Stimulated activated CD8-positive, alpha-beta memory T cell treated with anti-CD3 and anti-CD28 coated beads, Interleukin-7, amount 100 ng/mL, for 4 hours (primary cell): ENCODE measurements at places on chromosomes 13 and 19.

DNA sequence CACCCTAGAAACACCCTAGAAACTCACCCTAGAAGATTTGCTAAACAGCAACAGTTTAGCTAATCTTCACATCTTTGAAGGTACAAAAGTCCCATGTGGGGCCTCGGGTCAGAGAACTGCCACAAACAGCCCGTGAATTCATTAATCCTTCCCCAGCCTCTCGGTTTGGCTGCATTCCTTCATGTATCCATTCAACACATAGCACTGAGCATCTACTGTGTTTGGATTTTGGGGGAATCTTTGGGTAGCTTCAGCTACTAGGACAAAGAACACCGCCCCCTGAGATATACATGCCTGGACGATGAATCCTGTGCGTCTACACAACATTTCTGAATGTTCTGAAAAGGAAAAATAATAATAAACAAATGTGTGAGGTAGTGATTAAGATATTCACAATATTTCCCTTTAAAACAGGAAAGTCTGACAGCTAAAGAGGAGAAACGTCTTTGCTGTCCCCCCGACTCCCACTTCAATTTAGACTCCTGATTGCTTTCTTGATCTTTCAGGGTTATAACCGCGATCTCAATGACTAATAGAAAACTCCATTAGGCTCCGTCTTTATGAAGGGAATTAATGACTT lies 63.5 kb downstream of the ALOX5AP start:
- DNase-seq = no peak

DNA sequence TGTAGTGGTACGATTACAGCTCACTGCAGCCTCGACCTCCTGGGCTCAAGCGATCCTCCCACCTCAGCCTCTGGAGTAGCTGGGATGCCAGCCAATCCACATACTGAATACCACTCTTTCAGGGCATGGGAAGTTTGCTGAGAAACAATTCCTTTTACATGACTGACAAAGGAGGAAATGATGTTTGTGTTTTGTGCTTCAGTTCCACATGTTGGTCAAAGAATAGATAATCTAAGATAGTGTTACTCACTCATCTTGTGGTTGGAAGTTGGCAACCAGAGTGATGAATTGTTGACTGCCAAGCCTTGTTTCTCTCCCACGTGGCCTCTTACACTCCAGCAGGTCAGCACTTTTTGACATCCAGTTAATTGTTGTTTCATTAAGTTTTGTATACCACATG lies 7.6 kb downstream of the MBD3L2B start:
- no peak for DNase-seq

DNA sequence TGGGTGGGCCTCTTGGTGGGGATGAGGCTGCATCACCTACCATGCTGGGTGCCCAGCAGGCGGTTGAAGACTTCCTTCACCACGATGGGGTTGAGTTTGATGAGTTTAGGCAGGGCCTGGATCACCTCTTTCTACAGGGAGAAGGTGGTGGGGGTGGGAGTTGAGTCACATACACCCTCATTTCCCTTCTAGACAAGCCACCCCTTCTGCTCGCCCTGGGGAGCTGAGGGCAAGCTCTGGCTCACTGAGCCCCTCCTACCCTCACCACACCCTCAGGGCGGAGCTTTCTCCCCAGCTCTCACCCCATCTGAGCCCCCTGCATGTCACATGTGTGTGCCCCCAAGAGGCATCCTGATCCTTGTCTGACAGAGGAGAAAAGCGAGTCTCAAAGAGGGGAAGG lies 7.6 kb upstream of the RSPH6A start:
- DNase-seq = no peak

DNA sequence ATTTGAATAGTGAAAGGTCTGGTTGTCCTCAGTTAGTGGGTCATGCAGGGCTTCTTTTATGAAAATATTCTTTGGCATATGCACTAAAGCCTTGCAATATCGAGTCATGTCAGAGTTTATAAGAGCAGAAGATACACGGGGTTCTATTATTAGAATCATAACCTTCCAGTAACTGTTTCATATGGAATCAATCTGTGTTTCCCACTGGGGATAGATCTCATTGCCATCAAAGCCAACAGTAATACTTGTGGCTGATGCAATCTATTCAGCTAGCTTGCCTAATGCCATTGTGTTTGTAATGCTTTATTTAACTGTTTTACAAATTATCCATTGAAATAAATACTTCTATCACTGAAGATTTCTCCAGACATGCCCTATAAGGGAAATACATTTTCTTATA lies 746.9 kb upstream of the PCDH9 start:
- DNase-seq = no peak

GRCh38 chr13:102847272-102848234 lies 1.7 kb downstream of the ERCC5 start:
- no peak for DNase-seq

DNA sequence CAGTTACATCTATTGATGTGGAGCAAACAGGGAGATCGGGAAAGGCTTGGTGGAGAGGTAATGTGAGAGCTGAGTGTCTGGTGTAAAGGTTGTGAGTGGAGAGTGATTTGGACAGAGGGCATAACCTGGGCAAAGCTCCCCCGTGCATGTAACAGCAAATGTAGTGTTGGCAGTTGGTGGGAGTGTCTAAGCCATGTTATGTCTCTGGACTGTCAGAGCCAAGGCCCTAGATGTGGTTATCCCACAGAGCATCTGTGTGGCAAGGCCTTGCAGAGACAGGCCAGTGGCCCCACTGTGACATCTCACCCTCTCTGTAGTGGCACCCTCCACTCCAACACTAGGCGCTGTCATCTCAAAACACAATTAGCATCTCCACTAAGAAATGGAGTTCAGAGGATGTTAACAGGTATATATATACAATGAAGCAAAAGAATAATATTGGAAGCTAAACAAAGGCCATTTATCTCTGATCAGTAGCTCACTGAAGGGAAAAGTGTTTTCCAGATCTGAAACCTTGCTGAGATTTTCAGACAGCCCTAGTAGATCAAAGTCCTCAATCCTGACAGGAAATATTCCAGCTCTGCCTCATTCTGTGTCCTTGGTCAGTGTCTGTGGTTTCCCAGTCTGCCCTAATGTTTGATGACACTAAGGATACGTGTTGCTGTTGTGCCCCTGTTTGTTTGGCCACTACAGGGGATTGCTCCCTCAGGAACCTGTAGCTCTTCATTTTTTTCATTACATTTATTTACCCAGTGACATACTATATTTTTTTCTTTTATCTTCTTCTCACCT lies 20.2 kb downstream of the POLR1D start:
- no peak for DNase-seq

GRCh38 chr13:30125422-30126073 lies 181.8 kb downstream of the KATNAL1 start:
- no peak for DNase-seq

GRCh38 chr13:44249431-44249836 lies 124.2 kb upstream of the SERP2 start:
- no peak for DNase-seq

GRCh38 chr19:47560999-47561398 lies 11.9 kb downstream of the ZNF541 start:
- no peak for DNase-seq

DNA sequence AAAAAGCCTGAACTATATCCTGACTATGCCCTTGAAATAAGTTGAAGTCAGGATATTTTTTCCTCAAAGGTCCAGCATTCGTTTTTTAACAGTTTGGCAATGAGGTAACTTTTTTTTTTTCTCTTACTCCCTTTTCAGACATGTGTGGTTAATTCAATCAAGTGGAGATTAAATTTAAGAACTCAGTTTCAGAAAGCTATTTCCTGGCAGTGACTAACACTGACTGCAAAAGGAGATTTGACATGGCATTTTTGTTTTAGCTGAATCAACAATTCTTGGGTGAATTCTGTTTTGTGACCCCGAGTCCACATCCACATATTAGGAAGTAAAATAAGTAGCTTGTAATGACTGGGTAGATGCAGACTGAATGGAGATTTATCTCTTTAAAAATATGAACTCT lies 716.4 kb downstream of the PCDH9 start:
- no peak for DNase-seq

DNA sequence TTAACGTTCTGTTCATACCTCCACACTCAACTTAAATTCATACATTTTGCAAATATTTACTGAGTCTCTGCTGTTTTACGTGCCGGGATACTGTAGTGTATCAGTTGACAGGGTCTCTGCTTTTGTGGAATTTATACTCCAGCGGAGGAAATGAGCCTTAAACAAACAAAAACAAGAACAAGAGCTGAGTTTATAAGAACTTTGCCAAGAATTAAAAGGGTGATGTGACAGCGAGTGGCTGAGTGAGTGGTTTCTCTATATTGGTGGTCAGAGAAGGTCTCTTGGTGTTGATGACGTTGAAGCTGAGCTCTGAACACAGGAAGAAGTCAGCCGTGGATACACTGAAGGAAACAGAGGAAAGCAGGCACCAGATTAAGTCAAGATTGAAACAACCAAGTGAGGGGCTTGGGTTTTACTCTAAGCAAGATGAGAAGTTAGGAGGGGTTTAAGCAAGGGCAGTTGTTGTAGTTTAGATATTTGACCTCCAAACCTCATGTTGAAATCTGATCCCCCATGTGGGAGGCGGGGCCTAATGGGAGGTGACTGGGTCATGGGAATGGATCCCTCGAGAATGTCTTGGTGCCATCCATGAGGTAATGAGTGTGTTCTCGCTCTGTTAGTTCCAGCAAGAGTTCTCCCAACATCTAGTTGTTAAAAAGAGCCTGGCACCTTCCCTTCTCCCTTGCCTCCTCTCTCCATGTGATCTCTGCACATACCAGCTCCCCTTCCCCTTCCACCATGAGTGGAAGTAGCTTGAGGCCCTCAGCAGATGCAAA lies 248.3 kb downstream of the DCLK1 start:
- no peak for DNase-seq

DNA sequence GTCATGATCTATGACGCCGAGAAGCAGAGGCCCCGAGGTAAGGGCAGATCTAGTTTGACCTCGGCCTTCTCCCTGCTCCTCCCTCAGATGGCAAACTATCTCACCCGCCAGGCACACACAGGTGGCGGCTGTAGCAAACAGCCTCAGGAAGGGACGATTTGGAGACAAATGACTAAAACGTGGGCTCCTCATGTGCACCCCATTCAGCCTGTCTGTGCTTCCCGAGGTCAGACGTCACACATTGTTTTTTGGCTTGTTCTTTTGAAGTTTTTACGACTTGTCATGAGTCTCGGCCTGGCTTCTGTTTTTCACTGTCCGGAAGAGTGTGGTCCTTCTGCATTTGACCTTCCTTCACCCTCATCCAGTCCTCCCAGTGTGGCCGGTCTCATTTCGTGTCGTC lies 15.0 kb downstream of the DAZAP1 start:
- DNase-seq = no peak

GRCh38 chr13:25249001-25249543 lies 38.2 kb downstream of the MTMR6 start:
- DNase-seq = no peak

- DNase-seq = no peak
Measured at GRCh38 chr19:55635334-55635717, 5.5 kb upstream of the ZNF580 start.

DNA sequence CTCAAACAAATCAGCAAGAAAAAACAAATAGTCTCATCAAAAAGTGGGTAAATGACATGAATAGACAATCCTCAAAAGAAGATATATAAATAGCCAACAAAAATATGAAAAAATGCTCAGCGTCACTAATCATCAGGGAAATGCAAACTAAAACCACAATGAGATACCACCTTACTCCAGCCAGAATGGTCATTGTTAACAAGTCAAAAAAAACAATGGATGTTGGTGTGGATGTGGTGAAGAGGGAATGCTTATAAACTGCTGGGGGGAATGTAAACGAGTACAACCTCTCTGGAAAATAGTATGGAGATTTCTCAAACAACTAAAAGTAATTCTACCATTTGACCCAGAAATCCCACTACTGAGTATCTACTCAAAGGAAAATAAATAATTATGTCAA lies 239.2 kb upstream of the RFC3 start:
- DNase-seq = no peak

GRCh38 chr13:22776394-22777186 lies 404.2 kb upstream of the SGCG start:
- no peak for DNase-seq

GRCh38 chr19:7083076-7083956 lies 13.8 kb downstream of the ZNF557 start:
- no peak for DNase-seq

- no peak for DNase-seq
Measured at GRCh38 chr13:101712026-101712348, 259.5 kb downstream of the ITGBL1 start.

DNA sequence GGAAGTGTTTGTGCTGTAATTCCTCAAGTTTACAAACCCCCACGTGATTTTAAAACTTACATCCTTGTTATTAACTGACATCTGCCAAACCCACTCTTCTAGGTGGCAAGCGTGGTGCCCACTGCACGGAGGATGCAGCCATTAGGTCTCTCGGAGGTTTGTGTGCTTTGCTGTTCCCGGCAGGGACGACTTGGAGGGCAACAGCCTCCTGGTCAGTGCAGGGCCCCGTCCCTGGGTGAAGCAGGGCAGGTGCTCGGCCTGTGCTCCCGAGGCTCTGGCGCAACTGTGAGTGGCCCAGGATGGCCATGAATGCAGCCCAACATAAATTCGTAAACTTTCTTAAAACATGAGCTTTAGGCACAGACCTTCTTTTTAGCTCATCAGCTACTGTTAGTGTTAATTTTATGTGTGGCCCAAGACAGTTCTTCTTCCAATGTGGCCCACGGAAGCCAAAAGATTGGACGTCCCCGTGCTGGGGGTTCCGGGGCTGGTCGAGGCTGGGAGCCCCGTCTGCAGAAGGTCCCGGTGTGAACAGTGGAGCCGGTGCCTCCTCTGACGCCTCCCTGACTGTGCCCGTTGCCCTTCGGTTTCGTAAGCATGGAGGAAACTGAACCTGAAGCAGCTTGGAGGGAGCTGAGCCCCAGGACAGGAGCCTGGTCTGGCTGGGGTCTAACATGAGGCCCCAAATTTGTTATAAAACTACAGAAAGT lies 11.9 kb downstream of the GAS6 start:
- no peak for DNase-seq

DNA sequence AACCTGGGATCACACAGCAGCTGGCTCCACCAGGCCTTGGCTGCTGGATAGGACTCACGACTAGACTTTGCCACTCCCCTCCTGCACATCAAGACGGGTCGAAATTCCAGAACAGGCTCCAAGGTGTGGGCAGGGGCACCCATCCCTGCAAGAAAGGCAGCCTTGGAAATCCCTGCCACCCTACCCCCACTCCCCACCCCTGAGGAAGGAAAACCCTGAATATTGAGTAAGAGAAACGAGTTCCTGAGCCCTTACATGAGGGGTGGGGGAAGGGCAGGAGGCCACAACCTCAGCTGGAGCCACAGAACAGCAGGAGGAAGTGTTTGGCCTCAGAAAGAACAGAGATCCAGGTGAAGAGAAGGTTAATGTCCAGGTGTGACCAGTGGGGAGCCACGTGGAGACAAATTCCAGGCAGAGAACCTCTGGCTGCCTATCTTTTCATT lies 20.1 kb downstream of the DEDD2 start:
- DNase-seq = no peak

- DNase-seq = no peak
Measured at GRCh38 chr13:96993634-96994016, 651 bp downstream of the OXGR1 start.

DNA sequence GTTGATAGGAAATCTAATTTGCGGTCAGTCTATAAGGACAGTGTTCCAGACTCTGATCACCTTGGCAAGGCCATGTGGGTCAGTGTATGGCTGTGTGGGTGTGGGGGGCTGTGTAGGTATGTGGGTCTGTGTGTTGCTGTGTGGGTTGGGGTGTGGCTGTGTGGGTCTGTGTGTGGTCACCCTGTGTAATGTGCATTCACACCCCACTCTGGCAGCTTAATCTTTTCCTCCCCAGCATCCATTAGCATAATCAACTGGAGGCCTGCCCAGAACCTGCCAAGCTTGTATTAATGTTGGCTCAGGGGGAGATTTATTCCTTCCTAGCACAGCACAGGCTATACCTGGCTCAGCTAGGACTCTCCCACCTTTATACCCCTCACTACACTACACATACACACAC lies 203.2 kb downstream of the TUBA3C start:
- no peak for DNase-seq

GRCh38 chr13:57635541-57636085 lies 4.1 kb downstream of the PCDH17 start:
- DNase-seq = no peak
